ENCODE measurements at places on chromosomes 4 and X. TPM values are rescaled to one million over a fixed set of nuclear protein-coding genes. Genes with fewer than 3 reads are reported as not detected.

The PHF8 gene
- 47.5 TPM for total RNA-seq

The ACOT9 gene
- total RNA-seq: 35.4 TPM

The KCND1 gene
- 5.3 TPM for total RNA-seq

The SMIM10L2A gene
- total RNA-seq: 5.0 TPM

The KDR gene
- total RNA-seq: 102 TPM

The MSL3 gene
- 13.9 TPM for total RNA-seq

The MAGEC3 gene
- not detected for total RNA-seq

The S100G gene
- not detected for total RNA-seq

The CXCR3 gene
- not detected for total RNA-seq

The CT45A1 gene
- not detected for total RNA-seq

The SPARCL1 gene
- total RNA-seq: 1.5 TPM

The CD99L2 gene
- total RNA-seq: 7.2 TPM

The YY2 gene
- 1.6 TPM for total RNA-seq

DNA sequence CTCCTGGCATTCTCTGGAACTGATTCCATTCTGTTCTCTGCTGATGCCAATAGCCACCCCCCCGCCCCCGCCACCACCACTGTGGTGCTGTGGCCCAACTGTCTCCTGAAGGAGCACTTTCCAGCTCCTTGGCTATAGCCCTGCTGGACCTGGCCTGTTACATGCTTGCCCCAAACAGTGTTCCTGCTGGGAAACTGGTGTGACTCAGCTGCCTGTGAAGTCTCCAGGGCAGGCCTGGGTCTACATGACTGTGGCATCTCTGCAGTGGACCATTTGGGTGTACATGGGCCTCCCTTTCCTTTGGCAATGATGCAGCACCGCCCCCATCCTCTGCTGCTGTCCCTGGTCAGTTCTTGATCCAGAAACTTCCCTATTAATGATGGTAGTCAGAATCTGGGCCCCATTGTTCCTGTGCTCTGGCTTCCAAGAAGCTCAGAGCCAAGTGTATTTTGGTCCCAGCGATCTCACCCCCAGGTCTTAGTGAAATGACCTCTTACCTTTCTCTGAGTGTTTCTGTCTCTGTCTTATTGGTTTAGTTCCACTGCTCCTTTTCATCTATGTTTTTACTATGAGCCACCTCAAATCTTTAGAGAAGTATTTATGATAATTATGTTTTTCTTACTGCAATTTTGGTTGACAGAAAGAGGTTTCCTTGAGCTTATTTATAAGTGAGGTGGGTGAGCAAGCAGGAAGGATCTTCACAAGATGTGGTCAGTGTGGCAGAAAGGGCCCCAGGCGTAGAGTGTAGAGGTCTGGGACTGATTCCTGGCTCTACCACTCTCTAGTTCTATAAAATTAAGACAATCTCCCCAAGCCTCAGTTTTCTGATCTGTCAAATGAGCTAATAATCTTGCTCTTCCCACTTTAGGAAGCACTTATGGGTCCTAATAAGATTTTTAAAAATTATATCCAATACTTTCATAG is 210.7 kb upstream of the EOLA2 start:
- no peak for DNase-seq

DNA sequence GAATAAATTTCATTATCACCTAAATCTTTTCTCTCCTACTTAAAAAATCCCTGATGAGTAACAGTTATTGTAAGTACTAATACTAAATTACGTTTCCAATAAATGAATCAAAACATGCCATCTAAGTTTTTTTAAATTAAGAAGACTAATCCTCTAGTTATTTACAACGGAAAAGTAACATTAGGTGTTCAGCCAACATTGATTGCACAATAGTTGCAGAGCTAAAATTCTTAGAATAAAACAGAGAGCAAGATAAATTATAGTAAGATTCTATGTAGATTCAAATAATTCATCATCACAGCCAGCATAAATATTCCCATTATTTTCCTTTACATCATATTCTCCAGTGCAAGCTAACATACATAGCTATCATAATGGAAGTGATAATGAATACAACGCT is 139.2 kb downstream of the HDX start:
- no peak for DNase-seq

GRCh38 chrX:96707804-96708203 is 23.2 kb downstream of the DIAPH2 start:
- no peak for DNase-seq

DNA sequence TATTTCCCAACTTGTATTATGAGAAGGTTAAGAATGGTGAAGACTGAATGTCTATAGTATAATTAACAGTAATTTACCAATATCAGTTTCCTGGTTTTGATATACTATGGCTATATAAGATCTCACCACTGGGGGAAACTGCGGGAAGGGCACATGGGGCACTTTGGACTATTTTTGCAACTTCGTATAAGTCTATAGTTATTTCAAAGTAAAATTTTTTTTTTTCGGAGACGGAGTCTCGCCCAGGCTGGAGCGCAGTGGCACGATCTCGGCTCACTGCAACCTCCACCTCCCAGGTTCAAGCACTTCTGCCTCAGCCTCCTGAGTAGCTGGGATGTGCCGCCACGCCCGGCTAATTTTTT is 46.1 kb downstream of the CXorf58 start:
- DNase-seq: no peak

DNA sequence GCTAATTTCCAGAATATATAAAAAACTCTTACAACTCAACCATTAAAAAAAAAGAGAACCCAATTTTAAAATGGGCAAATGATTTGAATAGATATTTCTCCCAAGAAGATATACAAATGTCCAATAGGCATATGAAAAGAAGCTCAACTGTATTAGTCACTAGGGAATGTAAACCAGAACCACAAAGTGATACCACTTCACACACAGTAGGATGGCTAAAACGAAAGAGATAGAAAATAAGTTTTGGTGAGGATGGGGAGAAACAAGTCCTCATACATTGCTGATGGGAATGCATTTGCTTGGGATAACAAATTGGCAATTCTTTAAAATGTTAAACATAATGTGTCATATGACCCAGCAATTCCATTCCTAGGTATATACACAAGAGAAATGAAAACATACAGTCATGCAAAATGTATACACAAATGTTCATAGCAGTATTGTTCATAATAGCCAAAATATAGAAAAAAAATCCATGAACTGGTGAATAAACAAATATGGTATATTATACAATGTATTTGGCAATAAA is 5.7 kb downstream of the TCEAL3 start:
- no peak for DNase-seq

GRCh38 chr4:87079967-87080366 is 140.5 kb downstream of the KLHL8 start:
- no peak for DNase-seq

- DNase-seq: no peak
These were observed 219.0 kb upstream of the GATB start for GRCh38 chr4:151979819-151980218.

DNA sequence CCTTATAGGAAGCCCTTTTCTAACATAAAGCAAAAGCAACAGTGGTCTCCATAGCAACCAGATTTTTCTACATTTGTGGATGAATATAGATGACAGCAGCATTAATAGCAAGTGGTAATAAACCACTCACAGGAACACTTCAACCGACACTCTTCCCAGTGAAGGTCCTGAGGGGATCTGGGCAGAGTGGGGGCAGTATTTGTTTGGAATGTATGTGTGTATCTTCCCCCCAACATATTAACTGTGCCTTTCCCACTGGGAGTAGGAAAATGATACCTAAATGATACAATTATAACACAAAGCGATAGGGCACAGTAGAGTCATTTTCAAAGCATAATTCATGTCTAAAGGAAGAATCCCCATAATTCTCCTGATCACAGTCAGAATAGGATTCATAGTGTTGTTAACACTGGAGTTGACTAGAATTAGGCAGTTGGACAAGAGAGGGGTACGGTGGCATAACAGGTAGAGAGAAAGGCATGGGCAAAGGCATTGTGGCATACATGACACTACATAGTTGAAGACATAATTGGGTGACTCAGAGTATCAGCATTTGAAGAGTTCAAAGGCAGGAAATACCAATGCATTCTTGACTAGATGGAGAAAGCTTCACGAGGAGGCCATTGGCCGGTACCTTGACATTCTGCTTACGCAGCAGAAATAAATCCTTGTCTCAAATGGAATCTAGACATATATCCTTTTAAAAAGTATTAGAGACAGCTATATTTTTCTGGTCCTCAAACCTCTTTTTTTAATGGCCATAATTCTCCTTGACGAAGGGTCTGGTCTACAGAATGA is 15.2 kb downstream of the CAPN6 start:
- DNase-seq: peak; percentile 32

DNA sequence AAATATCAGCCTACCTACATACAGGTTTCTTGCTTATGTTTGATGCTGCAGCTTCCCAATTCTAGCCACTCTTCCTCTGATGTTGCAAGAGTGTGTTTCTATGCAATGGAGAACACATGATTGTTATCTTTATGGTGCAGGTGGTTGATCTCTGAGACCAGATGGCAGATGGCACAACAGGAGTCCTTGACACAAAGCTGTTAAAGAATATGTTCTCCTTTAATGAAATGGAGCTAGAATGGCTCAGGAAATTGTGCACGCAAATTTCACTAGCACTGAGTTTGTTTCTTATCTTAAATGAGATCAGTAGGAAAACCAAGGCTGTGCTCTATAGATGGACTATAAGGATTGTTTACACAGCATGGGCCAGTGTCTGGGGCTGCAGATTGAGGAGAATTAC is 29.9 kb upstream of the TTC29 start:
- DNase-seq: no peak

DNA sequence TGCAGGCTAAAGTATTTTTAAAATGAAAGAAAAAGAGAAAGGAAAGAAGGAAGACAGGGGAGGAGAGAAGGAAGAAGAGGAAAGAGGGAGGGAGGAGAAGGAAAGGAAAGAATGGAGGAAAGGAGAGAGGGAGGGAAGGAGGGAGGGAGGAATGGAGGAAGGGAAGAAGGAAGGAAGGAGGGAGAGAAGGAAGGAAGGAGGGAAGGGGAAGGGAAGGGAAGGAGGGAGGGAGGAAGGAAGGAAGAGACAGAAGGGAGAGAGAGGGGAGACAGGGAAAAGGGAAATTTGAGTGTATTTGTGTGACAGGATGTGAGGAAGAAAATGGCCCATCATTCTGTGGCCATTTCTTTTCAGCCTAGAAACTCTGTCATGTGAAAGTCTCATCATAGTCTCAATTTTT is 14.9 kb upstream of the PLAC1 start:
- DNase-seq: no peak

DNA sequence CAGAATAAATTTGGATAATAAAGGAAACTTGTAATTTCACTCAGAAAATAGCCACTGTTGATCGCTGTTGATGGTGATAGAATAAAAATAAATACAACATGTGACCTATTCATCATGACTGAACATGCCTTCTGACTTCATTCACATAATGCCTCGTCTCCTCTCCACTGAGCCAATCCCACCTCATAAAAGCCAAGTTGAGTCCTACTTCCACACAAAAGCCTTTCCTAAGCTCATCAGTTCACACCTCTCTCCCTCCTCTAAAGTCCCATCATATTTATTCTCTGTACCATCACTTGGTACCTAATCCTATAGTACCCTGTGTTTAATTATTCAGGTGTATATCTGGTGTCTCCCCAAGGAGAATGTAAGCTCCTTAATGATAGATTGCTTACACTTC is 37.7 kb downstream of the APOO start:
- DNase-seq: no peak

DNA sequence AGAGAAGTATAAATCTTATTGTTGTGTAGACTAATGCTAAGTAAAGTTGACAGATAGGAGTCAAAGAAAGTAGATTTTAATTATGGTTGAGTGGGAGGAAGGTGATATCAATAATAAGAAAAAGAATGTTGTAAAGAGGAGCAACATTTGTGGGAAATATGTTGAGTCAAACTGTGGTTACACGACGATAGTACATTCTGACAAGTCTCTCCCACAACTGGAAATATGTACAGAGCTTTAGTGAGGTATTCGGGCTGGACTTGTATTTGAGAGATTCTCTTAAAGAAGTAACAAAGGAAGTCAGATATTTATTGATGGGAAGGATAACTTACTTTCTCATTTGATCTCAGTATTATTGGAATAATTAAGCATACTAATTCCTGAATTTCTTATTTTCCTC is 525.3 kb upstream of the MAGEB2 start:
- DNase-seq: no peak

- DNase-seq: peak; percentile 22
These were observed 850.9 kb downstream of the FAM133A start for GRCh38 chrX:94524867-94525266.

DNA sequence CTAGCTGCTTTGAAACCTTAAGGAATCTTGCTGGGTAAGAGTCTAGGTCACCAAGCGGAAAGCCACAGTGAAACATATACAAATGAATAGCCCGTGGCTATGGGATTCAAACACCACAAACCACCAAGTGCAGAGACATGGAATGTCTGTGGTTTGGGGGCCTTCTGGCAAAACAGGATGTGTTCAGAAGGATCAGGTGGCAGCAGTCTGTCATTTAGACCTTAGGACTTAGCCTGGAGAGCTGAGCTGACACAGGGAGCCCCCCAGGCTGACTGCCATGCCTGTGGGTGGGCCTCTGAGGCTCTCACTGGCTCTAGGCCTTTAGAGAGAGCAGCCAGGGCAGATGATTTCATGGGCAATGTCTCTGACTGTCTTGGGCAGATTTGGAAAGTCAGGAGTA is 225.6 kb downstream of the FBXW7 start:
- peak; percentile 37 for DNase-seq

DNA sequence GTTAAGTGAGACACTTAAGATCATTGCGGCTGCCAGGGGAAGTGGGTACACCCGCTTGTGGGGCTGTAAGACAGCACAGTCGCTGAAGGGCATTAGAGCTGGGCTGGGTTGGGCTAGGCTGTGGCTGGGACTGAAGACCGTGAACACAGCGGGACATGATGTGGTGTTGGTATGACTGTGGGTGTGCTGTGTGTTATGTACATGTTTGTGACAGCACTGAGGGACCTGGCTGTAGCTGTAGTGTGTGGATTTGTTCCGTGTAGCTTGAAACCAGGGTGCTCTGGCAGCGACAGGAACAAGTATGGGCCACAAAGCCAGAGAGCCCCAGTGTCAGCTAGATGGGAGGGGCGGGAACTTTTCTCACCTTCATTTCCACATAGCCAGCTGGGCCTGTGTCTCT is 82.1 kb downstream of the NHSL2 start:
- no peak for DNase-seq
